ENCODE measurements at places on chromosomes 7 and 10.

DNA sequence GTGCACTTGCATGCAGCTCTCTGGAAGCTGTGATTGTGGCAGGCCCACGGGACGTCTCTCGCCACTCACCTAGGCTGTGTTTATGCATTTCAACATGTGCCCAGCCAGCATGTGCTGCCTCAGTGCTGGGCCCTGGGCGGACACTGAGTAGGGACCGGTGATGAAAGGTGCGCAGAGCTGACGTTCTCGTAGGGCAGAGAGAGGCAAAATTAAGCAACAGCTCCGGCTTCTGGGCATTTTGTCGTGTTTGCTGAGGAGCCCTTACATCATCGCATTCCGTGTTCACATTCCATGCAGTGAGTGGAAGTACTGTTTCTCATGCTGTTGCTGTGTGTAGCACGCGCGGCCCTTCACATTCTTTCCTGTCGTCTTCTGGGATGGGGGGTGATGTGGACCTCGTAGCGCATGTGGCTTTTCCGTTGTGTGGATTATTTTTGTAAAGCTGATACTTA, 50.5 kb downstream of the PRF1 start:
- DNase-seq = peak; percentile 83

DNA sequence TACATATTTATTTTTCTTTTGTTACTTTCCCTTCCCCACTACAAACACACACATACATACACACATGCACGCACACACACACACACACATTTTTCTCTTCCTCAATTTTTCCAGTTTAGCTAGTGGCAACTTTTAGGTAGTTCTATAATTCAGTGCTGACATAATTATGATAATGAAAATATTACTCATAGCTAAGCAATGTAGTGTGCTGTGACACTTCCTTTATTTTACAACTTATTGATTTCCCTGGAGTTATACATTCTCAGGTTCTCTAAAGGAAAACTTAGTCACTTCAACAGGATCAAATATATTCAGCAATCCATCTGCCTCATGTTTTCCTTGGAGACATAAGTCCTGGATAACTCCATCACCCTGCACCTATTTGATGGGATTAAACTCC, 151.6 kb downstream of the CACNA2D1 start:
- DNase-seq = no peak

DNA sequence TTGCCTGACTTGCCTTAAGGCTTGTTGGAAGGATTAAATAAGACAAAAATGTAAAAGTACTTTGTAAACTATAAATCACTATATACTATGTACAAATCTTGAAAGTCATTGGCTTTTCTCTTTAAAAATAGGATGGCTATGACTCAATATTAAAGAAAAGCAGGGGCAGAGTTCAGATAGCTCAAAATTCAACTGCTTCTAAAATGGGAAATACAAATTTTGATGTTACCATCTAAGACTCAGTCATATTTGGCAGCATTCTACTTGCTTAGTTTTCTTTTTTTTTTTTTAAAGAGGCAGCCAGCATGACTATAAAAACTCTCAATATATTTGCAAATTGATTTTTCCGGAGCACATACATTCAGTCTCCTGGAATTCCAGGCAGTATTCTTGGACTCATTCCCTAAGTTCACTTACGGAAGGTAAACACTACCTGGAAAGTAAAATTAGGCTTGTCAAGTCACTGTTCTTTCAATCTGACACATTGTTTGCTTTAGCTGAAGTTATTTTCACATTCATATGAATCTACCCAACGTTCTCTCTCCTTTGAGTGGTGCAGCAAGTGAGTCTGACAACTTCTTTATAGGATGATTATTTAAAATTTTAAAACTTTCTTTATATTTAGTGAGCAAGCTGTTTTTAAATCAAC, 133.8 kb upstream of the CCDC6 start:
- DNase-seq = no peak

DNA sequence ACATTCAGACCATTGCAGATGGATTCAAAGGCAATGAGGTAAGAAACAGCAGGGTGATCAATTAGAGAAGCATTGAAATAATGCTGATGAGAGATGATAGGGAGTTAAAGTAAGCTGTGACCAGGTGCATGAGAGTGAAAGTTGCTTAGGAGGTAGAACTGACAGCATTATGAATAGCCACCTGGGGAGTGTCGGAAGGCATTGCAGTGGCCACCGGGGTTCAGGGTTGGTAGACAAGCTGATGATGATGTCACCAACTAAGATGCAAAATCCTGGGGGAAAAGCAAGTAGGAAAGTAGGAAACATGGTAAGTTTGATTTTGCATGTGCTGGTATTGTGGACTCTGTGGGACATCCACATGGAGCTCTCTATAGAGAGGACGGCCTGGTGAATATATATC, 211.9 kb upstream of the ETV1 start:
- no peak for DNase-seq

- DNase-seq = no peak
These were observed 6.7 kb upstream of the GRID1 start for GRCh38 chr10:86373251-86373650.

GRCh38 chr10:110918643-110919348, at the start of gene BBIP1:
Gene BBIP1, minus strand, starts transcription at chr10:110919180. Its CDS starts 1,023 bp downstream, at chr10:110918157.
- DNase-seq = peak; percentile 99

- no peak for DNase-seq
These were observed 47.0 kb downstream of the AMZ1 start for GRCh38 chr7:2734751-2735571.

- peak; percentile 38 for DNase-seq
These were observed 45.7 kb downstream of the KIAA1549 start for GRCh38 chr7:138935465-138936011.

GRCh38 chr7:27735165-27735564, 4.8 kb upstream of the TAX1BP1 start:
- DNase-seq = no peak

- no peak for DNase-seq
These were observed 584.9 kb downstream of the GRM8 start for GRCh38 chr7:126667742-126668366.

DNA sequence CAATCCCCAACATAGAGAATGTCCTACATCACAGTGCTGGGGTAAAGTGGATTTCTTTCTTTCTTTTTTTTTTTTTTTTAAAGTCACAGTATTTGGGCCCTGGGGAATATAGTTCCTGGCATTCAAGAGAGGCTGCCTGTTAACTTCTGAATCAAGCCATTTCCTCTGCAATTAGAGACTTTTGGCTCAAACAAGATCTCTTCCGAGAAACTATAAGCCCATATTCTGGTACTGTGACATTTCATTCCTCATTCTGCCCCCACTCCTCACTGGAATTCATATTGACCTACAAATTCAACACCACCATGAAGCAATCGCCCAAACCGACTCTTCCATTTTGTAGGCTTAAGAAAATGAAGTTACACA, 187.4 kb downstream of the PHTF2 start:
- DNase-seq = no peak

GRCh38 chr7:30671793-30672465, 10.3 kb downstream of the CRHR2 start:
- DNase-seq = peak; percentile 23

GRCh38 chr7:143385891-143386781, 5.0 kb downstream of the ZYX start:
- DNase-seq = no peak

DNA sequence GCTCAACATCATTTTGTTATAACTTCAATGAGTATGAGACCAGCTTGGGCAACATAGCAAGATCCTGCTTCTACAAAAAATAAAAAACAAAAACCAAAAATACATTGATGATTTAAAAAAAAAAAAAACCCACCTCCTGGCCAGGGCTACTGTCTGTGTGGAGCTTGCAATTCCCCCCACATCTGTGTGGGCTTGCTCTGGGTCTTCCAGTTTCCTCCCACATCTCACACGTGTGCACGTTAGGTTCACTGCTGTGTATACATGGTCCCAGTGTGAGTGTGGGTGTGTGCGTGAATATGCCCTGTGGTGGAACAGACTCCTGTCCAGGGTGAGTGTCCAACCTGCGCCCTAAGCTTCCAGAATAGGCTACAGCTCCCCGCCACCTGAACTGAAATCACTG, 41.6 kb downstream of the ATE1 start:
- DNase-seq = no peak

DNA sequence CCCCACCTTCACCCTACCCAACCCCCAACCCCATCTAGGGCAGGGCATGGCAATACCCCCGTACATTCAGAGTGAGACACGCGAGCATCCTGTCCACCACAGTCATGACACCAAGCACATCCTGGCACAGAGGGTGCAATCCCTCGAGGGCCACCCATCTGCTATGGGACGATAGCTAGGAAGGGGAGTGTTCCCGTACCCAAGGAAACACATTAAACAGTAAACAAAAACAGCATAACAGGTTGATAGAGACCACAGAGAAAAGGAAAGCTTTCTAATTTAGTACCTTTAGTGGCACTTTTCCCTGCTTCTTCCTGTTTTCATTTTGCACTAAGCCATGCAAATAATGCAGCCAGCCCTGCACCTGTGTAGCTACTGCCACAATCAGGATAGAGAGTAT, 2.3 kb upstream of the SMKR1 start:
- DNase-seq = no peak

DNA sequence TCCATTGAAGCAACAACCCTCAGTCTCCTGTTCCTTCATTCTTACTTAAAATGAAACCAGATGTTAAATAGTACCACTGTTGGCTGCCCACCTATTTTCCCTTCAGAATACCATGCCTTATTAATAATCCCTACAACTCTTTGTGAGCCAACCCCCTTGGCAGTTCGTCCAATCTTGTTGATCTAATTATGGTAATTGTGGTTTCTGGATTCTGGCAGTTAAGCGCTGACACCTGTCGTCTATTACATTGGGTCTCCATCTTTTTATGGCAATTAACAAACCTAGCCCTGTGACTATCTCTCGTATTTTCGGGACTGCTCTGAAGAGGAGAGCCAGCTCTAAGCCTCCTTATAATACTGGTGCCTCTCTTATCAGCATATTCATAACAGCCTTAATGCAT, 432.0 kb downstream of the ATRNL1 start:
- no peak for DNase-seq

GRCh38 chr7:24755541-24756407, 1.5 kb downstream of the GSDME start:
- peak; percentile 21 for DNase-seq

DNA sequence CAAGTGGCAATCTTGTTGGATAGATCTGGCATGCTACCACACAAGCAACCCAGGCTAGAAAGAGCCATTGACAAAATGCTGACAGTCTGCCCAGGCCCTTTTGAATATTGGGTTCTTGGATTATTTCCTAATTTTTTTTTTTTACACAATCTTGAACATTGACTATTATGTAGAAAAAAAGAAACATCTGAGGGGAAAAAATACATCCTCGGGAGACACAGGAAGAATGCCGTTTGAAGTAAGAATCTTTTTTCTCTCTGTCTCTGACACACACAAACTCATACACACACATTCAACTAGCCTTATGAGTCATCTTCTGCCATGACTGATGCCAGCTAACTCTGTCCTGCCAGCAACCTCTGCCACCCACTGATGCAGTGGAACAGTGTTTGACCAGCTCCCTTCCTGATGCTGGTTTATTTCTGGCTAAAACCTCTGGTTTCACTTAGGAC, 47.2 kb downstream of the SORBS1 start:
- no peak for DNase-seq

GRCh38 chr7:140084972-140085371, 22.2 kb upstream of the PARP12 start:
- DNase-seq = no peak

- DNase-seq = no peak
These were observed 42.7 kb downstream of the BICC1 start for GRCh38 chr10:58555170-58555929.

DNA sequence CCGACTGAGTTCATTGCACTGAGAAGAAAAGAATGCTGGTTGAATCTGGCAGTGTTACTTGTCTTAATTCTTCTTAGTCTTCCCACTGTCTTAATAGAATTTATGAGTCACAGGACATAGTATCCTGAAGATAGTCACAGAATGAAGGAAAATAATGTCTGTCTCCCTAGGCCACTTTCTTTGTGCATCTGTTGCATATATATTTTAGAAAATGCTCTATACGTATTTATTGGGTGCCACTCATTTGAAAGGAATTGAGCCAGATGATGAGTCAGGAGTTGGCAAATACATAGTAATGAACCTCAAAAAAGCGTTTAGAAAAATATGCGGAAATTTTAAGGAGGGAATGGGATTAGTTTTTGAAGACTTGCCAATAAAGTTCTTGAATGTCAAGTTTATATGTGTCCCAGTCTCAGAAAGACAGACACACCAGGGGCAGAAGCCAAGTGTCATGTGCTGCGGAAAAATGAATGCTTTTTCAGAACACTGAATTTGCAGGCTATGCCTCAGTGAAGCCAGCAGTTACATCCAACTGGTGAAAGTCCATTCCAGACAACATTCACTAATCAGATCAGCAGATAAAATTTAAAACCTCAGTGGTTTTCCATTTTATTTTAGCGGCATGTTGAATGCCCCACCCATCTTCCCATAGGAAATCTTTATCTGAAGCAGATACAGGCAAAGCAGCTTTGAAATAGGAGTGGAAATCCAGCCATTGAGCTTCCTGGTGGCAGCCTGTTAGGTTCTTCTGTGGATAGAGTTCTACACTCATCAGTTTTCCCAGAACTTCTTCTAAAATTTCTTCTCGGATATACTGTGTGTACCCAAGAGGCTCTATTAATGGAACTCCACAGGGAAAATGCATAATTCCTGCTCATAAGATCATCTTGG, 308.4 kb downstream of the BICC1 start:
- peak; percentile 16 for DNase-seq

DNA sequence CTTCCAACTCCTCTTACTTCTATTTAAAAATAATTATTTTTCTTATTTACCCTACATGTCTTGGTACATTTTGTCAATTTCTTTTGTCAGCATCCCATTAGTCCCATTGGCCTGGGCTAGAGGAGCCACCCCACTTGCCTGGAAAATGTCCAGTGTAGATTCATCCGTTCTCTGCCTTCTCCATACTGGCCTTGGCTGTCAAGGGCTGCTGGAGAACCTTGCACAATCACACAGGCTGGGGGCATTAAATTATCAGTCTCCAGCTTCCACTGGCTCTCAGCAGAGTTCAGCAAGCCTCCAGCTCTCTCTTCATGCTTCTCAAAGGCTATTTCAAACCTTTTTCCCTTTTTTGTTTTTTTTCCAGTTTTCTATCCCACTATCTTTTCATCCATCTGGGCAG, 13.8 kb upstream of the ZCCHC24 start:
- DNase-seq = no peak

- no peak for DNase-seq
These were observed 365.1 kb upstream of the NFE2L3 start for GRCh38 chr7:25786936-25787335.

DNA sequence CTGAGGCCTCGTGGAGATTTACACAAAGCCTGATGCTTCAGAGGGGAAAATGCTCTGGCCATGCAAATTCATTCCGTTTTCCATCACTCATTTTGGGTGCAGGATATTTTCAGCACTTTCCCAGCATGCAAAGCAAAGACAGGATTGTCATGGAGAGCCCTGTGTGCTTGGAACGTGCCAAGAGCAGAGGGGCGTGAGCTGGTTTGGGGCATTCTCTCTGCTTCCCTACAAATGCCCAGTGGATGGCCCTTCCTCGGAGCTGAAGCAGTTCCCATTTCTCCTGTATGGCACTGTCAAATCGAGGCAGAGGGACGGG, 164.1 kb downstream of the PRKAG2 start:
- no peak for DNase-seq

DNA sequence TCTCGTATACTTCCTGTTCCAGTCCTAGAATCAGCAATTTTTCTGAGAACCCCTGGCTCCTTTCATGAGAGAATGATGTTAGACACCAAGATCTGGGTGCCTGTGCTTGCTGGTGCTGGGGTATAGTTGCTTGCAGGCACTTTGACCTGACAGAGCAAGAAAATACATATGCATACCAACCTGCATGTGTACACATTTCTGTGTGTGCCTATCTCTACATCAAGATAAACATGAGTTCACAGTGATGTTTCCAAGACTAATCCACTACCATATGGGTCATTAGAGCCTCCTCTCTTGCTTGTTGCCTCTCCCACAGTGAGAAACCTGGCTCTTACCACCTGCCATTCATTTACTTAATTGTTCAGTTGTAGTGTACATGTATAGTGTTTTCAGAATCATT, 229.1 kb upstream of the IGFBP3 start:
- DNase-seq = no peak
